ENCODE measurements at places on chromosomes 5 and 9.

DNA sequence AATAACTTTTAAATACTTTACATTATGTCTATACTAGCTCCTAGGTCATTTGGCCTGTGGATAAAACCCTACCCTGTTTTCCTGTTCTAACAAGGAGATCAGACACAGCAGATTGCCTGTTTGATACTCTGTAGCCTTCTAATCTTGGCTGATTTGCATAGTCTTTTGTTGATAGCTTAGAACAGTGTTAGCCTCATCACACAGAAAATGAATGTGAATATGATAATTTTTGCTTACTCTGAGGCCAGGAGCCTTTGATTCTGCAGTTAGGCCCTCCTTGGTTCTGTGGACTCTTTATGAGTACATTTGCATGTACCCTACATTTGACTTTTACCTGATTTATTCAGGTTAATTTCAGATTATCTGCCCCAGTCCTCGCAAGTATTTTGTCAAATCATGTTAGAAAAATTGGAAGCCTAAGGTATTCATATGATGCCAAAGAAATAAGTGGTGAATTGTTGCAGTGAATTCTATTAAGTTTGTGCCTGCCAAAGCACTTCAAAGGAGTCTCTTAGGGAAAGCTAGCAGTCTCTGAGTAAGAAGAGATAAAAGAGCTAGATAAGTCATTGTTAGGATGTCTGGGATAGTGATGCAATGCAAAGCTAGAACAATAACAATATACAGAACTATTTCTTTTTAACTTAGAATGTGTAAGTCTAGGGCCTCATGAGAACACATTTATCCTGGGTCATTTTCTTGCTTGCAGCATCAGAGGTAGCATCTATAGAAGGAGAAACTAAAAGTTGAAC lies 56.4 kb downstream of the SCAMP1 start:
- DNase-seq: no peak

GRCh38 chr9:127915325-127915752 lies 1.5 kb downstream of the ST6GALNAC4 start:
- DNase-seq: no peak

GRCh38 chr9:116937361-116937760 lies 250.3 kb downstream of the TRIM32 start:
- DNase-seq: no peak

GRCh38 chr9:99680191-99680590 lies 141.5 kb upstream of the NR4A3 start:
- no peak for DNase-seq

GRCh38 chr5:54357408-54358058 lies 47.2 kb upstream of the ARL15 start:
- no peak for DNase-seq

DNA sequence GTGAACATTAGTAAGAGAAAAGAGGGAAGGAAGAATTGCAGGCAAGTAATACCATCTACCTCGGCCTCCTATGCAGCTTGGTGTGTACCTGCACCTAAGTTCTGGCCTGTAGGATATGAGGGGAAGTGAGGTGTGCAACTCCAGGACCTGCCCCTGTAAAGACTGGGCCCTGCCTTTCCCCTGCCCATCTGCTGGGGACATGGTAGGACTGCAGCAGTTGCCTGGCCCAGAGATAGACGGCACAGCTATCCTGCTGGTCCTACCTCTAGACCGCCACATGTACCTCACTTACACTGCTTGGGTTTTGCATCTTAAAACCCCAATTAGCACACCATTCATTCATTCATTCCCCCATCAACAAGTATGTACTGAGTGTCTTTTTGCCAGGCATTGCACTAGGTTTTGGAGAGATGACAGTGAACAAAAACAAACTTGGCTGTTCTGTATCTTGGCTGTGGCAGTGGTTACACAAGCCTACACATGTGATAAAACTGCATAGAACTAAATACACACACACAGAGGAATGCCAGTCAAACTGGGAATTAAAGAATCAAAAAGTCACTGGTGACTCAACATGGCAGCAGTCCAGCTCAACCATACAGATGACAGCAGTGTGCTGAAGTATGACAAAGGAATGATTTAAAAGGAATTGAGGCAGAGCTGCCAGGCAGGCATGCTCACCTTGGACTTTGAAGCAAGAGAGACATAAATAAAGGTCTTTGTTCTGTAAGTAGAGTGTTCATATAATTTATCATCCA lies 23.3 kb upstream of the MGAT1 start:
- DNase-seq: no peak

DNA sequence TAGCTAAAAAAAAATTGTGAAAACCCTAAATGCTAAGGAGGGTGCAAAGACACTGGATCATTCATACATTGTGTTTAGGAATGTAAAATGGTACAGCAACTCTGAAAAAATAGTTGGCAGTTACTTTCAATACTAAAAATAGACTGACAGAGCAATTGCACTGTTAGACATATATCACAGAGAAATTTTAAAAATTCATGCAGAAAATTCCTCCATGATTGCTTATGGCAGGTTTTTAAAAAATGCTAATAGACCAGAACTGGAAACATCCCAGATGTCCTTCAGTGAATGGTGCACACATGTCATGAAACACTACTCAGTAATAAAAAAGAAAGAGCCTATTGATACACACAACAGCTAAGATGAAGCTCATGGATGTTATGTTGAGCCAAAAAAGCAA lies 349.8 kb upstream of the DAB2 start:
- no peak for DNase-seq

GRCh38 chr5:10213316-10213715 lies 36.4 kb downstream of the ATPSCKMT start:
- no peak for DNase-seq

DNA sequence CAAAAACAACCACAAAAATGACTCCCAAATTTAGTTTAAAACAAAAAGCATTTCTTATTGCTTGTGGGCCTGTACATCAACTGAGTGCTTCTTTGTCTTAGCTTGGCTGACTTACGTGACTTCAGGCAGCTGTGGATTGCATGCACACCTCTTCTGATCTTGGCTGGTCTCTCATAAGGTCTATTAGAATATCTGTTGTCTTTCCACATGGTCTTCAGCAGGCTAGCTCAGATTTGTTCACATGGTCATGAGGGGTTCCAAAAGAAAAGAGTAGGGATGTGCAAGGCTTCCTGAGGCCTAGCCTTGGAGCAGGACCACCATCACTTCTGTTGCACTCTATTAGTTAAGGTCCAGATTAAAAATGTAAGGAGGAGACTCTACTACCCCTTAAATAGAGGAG lies 120.1 kb downstream of the LRRC70 start:
- DNase-seq: no peak

DNA sequence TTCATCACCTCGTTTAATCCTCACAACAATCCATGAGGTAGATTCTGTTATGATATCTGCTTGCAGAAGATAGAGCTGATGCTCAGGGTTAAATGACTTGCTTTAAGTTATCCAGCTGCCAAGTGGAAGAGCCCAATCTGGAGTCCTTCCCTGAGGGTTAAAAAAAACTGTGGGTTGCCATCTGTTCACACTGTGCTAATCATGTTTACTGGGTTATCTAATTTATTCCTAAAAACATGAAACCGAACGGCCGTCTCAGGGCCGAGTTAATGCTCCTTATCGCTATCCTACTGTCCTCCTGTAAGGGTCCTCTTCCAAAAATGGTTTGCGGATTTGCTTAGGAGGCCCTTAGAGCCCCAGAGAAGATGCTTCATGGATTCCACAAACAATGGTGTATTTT lies 153.3 kb downstream of the YIPF5 start:
- no peak for DNase-seq

DNA sequence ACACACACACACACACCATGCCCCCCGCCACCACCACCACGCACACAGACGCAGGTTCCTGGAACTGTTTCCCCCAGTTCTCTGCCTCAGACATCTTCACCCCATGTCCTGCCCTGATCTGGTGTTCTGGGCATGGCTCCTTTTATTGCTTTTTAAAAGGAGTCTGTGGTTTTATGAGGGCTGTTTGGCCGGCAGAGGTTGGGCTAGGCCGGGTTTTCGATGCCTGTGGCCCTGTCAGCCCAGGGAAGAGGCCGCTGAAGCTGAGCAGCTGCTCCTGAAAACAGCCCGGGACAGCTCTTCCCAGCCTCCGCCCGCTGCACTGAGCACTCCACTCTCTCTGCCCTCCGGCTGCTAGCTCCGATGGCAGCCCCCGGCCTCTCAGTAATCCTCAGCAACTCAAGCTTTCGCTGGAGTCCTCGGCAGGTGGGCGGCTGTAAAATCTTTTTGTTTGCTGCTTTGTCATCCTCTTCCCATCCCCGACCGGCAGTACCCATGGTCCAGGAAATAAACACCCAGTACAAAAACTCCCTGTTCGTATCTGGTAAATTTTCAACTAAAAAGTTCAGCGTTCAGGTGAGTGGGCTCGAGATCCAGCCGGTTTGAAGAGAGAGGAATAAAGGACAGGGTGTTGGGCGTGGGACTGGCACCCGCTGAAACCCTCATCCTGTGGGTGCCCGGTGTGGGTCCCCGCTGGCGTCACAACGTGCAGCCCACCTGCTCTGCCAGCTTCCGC lies 103.0 kb upstream of the ERCC6L2 start:
- no peak for DNase-seq

GRCh38 chr5:93603793-93604643 lies 21.0 kb downstream of the NR2F1 start:
- DNase-seq: no peak

DNA sequence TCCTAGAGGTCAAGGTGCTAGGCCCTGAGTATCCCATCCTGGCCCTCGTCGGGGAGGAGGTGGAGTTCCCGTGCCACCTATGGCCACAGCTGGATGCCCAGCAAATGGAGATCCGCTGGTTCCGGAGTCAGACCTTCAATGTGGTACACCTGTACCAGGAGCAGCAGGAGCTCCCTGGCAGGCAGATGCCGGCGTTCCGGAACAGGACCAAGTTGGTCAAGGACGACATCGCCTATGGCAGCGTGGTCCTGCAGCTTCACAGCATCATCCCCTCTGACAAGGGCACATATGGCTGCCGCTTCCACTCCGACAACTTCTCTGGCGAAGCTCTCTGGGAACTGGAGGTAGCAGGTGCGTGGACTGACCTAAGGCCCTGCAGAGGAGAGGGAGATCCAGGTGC lies 7.9 kb downstream of the BTNL9 start:
- DNase-seq: no peak

- DNase-seq: no peak
These were observed 259.6 kb downstream of the CDH12 start for GRCh38 chr5:22593592-22593991.

- no peak for DNase-seq
These were observed 217.8 kb upstream of the RASEF start for GRCh38 chr9:83280790-83281189.

GRCh38 chr5:126544087-126544740 lies 50.8 kb downstream of the ALDH7A1 start:
- DNase-seq: no peak

GRCh38 chr5:14768508-14769365 lies 102.8 kb downstream of the ANKH start:
- no peak for DNase-seq

GRCh38 chr9:83199240-83199639 lies 136.3 kb upstream of the RASEF start:
- DNase-seq: peak; percentile 37

DNA sequence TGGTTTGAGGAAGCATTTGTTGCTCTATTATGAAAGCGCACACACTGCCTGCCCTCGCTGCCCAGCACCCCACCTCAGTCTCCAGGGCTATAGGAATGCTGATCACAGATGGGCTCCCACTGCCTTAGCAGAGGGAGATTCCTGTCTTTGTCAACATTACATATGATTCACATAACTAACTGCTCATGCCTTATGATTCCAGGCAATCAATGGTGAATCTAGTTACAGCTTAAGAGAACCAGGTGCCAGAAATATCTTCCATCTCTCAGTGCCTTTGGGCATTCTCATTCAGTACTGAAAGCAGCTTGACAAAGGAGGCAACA lies 458.9 kb upstream of the C9orf72 start:
- DNase-seq: no peak

DNA sequence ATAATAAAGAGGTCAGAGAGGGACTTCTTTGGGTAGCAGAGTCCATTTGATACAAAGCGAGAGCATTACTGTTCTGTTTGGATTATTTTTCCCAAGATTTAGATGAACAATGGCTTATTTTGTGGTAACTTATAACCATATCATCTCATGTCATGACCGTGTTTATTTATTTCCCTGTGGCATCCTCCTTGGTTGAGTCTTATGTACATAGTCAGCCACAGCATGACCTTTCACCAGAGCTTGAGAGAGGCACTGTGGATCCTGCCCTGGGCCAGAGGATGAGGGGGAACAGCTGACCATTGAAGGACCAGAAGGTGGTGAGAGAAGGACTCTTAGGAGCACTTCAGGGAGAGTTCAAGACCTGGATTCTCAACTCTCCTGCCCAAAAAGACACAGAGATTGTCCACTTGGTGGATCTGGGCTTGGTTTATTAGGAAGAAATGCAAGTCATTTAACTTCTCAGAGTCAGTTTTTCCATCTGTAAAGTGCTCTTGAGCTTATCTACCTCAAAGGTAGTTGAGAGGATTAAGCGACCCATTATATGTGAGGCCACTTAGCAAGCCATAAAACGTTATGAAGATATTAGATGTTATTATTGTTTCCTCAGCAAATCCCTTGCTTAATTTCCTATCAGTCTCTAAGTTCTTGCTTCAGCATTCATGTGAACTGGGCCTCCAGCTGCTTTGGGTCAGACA lies 51.4 kb downstream of the PPIC start:
- DNase-seq: no peak

DNA sequence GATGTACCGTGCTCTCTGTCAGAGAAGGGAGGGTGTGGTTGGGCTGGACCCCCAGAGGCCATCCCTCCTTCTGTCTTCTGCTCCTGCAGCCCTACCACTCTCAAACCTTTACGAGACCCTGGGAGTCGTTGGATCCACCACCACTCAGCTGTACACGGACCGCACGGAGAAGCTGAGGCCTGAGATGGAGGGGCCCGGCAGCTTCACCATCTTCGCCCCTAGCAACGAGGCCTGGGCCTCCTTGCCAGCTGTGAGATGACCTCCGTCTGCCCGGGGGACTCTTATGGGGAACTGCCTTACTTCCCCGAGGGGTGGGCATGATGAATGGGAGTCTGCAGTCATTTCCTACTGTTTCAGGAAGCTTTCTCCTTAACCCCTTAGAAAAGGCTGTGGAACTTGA lies 17.5 kb downstream of the TGFBI start:
- no peak for DNase-seq

DNA sequence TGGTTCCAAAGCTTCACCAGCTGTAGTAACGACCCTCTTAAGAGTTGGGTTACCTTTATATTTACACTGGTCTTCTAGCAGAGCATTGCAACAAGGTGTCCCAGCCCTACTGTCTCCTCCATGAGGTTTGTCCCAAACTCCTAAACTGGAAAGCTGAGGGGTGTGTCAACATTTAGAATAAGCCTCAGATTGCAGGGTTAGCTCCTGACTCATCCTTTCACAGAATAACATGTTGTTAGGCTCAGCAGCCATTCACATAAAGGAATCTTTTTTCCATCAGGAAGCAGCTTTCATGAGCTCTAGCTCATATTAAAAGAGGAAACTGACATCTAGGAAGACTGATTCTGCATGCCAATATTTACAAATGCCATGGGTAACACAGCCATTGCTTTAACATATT lies 238.7 kb downstream of the EFNA5 start:
- DNase-seq: no peak

DNA sequence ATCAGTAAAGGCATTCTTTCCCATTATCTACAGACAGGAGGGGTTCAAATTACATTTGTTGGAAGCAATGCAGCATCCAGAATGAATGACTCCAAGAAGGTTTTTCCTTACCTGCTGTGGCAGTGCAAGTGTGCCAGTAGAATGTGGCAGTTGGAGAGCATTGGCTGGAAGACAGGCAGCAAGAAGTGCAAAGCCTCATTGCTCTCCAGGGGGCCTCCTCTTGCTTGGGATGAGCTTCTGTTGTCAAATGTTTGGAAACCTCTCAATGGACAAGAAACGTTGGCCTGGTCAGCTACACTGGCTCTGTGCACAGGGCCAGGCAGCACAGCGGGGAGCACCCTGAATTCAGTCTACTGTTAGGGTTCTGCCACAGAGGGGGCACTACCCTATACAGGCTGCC lies 226.6 kb downstream of the ADCY2 start:
- DNase-seq: no peak
